ENCODE measurements at places on chromosomes 5 and 9.

GRCh38 chr5:127571314-127572131 lies 54.1 kb downstream of the PRRC1 start:
- no peak for DNase-seq

DNA sequence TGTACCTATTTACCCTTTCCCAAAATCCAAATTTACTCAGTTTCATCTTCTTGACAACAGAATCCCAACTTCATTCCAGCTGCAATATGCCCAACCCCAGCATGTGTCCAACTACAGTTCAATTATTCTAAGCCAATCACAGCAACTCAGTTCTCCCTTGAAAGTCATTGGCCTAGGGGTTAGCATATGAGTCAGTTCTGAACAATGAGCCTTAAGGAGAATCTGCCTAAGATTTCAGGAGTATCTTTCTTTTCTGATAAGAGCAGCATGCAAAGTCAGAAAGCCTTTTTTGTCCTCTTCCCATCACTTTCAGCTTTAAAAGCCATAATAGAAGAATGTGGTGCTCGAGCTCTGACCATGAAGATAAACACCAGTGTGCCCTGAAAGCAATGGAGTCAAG lies 44.4 kb upstream of the RASGRF2 start:
- no peak for DNase-seq

- DNase-seq = no peak
These were observed 34.4 kb downstream of the ROPN1L start for GRCh38 chr5:10475931-10476676.

- no peak for DNase-seq
These were observed 50.0 kb upstream of the SH3GL2 start for GRCh38 chr9:17528859-17529258.

DNA sequence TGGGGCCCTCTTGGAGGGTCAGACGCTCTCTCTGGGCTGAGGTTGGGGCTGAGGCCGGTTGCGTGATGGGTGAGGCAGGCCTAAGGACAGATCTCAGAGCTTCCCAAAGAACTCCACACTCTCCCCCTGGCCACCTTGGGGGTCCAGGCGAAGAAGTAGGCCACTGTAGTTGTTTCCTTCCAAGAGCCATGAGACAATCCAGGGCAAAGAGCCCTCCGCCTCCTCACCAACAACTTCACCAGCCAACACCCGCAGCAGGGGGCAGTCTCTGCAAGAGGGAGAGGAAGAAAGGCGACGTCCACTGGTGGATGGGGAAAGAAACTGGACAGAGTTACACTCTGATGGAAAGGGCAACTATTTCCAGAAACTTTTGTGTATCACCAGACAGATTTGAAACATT lies 10.7 kb downstream of the SLC35A4 start:
- no peak for DNase-seq

DNA sequence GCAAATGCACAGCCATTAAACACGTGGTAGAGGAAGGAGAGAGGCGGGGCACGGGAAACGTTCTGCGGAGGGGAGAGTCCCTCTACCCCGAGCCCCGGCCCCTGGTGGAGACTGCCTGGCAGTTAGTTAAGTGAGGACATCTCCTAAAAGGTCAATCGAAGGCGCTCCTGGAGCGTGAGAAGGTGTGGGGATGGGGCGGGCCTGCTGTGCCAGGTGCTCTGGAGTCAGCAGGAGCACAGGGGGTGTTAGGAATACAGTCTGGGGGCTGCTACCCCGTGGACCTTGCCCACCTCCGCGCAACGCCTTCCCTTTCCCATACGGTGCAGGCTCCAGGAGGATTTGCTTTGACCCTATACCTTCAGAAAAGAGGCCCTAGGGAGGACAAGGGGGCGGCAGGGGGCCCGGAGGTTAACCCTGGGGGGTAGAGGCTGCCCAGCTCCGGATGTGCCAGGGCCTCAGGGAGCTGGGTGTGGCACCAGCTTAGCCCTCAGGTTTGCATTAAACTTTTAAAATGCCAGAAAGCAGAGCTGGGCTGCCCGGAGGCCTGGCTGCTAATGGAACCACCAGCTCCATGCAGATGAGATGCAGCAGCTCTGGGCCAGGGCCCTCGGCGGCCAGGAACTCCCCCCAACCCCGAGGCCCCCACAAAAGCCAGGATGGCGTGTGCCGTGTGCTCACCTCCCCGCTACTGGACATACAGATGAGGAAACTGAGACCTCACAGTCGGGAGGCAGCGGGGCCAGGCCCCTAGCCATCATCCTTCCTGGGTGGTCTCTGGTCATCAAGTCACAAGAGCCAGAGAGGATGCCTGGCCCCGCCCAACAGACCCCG lies 39.2 kb downstream of the NACC2 start:
- peak; percentile 28 for DNase-seq

- DNase-seq = no peak
These were observed 120.1 kb upstream of the CD180 start for GRCh38 chr5:67316695-67317094.

- peak; percentile 29 for DNase-seq
These were observed 525.6 kb downstream of the PDE4D start for GRCh38 chr5:59367791-59368394.

- DNase-seq = no peak
These were observed 78.9 kb upstream of the PAPPA start for GRCh38 chr9:116074658-116075057.

DNA sequence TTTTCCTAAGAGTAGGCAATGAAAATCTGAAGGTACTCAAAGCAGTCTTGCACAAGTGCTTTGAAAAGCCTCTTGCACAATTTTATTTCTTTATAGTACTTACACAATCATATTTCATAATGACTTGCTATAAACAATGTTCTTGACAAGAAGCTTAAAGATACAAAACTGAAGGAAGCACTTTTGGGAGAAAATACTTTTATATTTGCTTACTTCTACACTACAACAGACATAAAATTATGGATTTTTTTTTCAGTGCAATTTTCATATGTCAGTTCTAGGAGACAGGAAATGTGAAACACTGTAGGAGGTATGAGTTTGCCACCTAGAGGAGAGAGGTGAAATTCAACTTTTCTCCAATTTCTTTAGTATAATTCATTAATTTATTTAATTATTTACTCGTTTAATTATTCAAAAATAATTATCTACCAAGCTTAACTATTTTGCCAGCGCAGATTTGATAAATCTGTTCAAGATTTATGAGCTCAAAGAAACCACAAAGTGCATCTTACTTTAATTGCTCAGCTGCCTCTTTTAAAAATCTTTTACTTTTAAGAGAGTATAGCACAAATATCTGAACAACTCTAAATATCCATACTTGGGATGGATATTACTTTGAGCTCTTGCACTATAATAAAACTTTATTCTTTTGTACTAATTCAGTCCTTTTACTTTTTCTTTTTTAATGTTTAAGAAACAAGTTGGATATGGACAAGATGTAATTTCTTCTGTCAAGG lies 29.0 kb upstream of the CDKN2B start:
- DNase-seq = no peak

GRCh38 chr5:55773057-55773456 lies 35.2 kb downstream of the DDX4 start:
- DNase-seq = no peak

GRCh38 chr5:113151641-113152379 lies 175.2 kb downstream of the DCP2 start:
- no peak for DNase-seq

DNA sequence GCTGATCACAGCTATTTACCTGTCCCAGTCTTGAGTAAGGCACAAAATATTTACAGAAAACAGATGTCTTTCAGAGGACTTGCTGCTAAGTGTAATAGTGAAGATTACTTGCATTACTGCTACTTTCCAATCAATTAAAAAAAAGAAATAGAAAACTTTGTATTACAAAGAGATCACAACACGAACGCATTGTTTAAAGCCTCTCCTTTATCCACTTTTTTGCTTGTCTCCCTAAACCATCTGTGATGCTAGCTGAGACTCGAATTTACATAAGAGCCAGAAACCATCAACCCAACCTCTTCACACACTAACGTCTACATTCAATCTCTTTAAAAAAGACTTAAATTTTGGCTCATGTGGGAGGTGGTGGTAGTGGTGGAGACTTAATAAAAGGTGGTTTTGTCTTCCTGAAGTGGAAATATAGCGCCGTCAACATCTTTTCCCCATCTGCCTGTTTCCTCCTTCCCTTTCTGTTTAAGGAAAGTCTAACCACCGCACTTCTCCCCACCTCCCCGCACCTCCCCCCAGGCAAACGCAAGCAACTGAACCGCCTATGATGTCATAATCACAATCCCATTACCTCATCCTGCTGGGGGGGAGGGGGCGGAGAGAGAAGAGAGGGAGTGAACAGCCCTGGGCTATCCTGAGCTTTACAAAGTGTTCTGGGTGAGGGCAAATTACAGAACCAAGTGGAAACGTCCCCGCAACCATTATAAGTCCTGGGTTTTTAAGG lies 948 bp upstream of the FAM53C start:
- no peak for DNase-seq

DNA sequence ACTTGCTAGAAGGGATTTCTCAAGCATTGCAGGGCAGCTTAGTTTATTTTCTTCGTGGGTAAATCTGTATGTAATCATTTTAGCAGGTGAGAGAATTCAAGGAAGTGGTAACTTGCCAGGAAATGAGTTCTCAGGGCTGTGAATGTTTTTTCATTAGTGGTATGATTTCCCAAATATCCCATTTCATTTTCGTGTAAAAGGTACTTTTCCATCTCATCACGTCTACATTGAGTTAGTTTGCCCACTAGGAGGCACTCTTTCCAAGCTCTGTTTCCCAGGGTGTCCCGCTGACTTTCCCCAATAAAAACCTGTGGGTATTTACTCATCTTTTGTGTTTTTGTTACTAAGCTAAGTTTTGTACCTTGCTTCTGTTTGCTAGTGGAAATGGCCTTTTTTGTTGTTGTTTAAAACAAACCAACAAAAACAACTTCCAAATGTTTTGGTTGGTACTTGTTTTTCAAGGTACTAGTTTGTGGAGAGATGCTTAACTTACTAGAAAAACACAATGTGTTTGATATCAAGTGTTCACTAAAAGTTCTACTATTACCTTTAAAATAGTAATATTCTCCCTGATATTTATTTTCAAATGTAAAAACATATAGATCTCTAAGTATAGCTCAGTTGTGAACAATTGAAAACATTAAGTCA lies 373.6 kb downstream of the ADGRV1 start:
- DNase-seq = peak; percentile 13

GRCh38 chr5:179879003-179879689 lies 20.5 kb upstream of the MRNIP start:
- DNase-seq = no peak

DNA sequence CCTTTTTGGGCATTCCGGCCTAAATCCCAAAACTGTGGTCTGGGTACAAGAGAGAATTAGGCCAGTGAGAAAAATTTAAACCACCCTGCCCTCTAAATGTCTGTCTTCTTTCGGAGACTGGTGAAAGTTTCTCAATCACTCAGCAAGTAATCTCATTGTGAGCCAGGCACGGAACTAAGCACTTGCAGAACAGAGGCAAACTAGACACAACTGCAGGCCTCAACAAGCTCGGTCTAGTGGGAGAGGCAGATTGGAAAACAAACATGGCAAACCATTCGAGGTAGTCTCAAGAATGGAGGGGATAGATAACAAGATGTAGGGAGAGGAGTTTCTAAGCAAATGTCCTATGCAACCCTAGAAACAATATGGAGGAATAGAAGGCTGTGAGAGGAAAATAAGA lies 8.9 kb upstream of the C5orf58 start:
- no peak for DNase-seq

- no peak for DNase-seq
These were observed 2.0 kb downstream of the MAML1 start for GRCh38 chr5:179734536-179735164.

DNA sequence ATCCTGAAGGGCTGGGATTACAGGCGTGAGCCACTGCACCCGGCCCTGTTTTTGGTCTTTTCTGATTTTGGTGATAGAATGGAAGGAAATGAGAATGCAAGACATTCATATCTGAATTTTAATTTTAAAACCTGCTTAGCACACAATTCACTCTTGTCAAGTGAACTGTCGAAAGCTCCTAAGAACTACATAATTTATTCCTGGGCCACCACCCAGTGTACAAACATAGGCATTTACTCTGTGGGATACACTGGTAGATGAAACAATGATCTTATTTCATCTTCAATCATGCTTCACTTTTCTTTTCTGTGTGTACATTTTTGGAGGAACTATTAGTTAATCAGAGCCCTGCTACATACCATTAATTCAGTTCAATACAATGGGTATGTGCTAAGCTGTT lies 227.3 kb downstream of the EBF1 start:
- DNase-seq = no peak

DNA sequence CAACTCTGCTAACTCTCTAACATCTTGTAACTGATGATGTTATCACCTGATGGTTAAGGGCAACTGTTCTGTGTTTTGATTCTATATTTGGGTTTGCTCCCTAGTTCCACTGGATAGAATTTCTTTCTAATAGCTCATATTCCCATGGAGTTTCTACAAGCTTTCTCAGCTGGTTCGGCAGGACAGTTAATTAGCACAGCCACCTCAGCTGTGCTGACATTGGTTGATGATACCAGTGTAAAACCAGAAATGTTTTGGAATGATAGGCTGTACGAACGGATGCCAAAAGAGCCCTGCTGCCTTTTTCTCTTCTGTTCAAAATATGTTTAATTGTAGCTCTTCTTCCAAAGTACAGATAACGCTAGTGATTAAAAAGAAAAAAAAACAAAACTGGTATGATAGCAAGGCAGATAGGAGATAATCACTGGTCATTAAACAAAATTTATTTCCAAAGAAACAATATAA lies 440.5 kb upstream of the ZNF608 start:
- DNase-seq = no peak

- no peak for DNase-seq
These were observed 248.8 kb downstream of the TENT4A start for GRCh38 chr5:6961837-6962635.

DNA sequence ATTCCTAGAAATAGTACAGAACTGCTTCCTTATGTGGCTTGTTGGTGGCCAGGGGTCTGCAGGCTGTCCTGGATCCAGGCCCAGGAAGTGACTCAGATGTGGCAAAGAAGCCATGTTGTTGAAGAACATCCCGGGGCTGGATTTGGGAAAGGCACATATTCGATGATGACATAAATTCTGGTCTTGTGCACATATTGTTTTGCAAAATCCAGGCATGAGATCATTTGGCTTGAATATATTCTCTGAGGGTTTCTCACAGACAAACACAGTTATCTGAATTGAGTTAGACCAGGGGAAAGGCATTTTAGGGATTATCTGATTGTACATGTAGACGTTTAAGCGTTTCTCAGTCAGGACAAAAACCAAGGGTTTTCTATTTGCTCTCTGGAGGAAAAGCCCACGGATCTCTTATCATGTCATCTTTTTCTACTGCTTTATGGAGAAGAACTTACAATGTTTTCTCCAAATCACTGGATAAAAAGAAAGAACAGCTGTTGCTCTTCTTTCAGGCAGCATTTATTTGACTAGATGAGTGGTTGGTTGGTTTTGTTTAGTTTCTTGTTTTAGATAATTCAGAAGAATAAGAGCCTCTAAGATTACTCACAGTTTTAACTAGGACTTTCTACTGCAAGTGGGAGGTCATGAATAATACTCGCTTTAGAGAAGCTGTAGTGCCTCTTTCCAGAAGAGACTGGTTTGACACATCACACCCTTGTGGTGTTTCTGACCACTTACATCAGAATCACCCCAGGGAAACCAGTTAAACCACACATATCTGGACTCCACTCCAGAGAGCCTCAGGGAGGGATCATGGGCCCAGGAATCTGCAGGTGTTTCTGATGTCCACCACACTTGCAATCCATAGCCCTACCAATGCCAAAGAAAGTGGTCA lies 29.5 kb upstream of the LHFPL2 start:
- DNase-seq = no peak

- no peak for DNase-seq
These were observed 6.9 kb downstream of the SREK1 start for GRCh38 chr5:66151030-66151429.
